A172 (cell line): ENCODE measurements at places on chromosomes 6 and 20. TPM values are rescaled to one million over a fixed set of nuclear protein-coding genes. Genes with fewer than 3 reads are reported as not detected.

Gene SLC17A9
- not detected in 2 replicates for total RNA-seq

Gene TRAPPC3L
- total RNA-seq: not detected in 2 replicates

Gene RING1
- total RNA-seq: 16.2 and 19.7 TPM in 2 replicates

Gene TEAD3
- 10.9 and 12.3 TPM in 2 replicates for total RNA-seq

Gene IRF4
- total RNA-seq: 0.29 TPM in 1 of 2 replicates, not detected in the other

Gene EBF4
- total RNA-seq: 5.2 and 7.2 TPM in 2 replicates

Gene EYA4
- 0.02 TPM in 1 of 2 replicates, not detected in the other for total RNA-seq

Gene METTL24
- total RNA-seq: not detected in 2 replicates

Gene LY6G5B
- 1.2 and 2.0 TPM in 2 replicates for total RNA-seq

Gene EDN3
- not detected in 2 replicates for total RNA-seq
